Fibroblast of villous mesenchyme (primary cell): ENCODE measurements at places on chromosomes 16 and 17.

GRCh38 chr16:17769065-17769464, 298.3 kb upstream of the XYLT1 start:
- DNase-seq: no peak

GRCh38 chr17:61047515-61047914, 352.1 kb upstream of the TBX2 start:
- no peak for DNase-seq

DNA sequence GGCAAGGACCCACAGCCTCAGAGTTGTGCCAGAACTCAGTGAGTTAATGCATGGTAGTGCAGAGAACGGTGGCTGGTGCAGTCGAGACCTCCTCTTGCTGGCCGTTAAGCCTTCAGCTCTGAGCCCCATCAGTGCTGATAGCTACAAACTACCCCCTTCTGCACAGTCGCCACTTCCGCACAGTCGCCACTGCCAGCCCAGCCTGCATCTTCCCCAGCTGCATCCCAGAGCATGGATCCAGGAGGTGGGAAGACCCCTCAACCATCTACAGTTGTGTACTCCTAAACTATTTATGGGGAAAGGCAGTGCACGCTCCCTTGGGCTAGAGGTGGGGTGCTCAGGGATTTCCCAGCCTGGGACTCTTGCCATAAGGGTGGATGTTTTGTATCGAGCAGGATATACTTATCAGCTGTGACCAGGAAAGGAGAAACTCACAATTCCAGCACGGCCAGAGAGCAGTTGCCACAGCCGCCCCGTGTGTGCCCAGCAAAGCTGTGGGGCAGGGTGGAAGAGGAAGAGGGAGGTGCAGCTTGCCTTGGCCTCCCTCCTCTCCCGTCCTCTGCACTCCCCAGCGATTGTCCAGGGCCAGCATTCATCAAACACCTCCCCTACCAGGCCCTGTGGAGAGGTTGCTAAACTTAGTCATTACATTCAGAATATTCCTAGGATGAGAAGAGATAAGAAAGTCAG, 49.5 kb upstream of the CMIP start:
- DNase-seq: peak; percentile 14

GRCh38 chr16:83363521-83363920, 444.3 kb upstream of the HSBP1 start:
- no peak for DNase-seq

- peak; percentile 2 for DNase-seq
Observed at GRCh38 chr16:90047714-90048346, 28.6 kb upstream of the DBNDD1 start.

GRCh38 chr16:56930486-56931270, 1.3 kb upstream of the HERPUD1 start:
- DNase-seq: no peak

DNA sequence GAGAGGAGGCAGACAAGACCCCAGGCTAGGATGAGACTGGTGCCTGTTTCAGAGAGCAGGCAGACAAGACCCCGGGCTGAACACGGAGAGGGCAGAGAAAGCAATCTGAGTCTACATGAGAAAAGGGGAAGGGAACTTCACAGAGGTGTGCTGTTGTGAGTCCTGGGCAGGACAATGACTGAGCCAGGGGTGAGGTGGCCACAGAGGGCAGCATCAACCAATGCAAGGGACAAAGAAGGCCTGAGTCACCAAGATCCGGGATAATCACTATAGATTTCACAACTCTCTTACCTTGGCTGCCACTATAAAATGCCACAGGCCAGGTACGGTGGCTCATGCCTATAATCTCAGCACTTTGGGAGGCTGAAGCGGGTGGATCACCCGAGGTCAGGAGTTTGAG, 89.0 kb downstream of the SLC39A11 start:
- no peak for DNase-seq

GRCh38 chr17:39200070-39200879, at the start of gene RPL19:
TSS of gene RPL19 (plus strand) at chr17:39200283. CDS start at chr17:39200345, 62 bp downstream.
- peak; percentile 52 for DNase-seq

- no peak for DNase-seq
Observed at GRCh38 chr17:64534187-64534586, 27.4 kb downstream of the CEP95 start.

GRCh38 chr16:13838401-13839190, 81.4 kb upstream of the ERCC4 start:
- no peak for DNase-seq

DNA sequence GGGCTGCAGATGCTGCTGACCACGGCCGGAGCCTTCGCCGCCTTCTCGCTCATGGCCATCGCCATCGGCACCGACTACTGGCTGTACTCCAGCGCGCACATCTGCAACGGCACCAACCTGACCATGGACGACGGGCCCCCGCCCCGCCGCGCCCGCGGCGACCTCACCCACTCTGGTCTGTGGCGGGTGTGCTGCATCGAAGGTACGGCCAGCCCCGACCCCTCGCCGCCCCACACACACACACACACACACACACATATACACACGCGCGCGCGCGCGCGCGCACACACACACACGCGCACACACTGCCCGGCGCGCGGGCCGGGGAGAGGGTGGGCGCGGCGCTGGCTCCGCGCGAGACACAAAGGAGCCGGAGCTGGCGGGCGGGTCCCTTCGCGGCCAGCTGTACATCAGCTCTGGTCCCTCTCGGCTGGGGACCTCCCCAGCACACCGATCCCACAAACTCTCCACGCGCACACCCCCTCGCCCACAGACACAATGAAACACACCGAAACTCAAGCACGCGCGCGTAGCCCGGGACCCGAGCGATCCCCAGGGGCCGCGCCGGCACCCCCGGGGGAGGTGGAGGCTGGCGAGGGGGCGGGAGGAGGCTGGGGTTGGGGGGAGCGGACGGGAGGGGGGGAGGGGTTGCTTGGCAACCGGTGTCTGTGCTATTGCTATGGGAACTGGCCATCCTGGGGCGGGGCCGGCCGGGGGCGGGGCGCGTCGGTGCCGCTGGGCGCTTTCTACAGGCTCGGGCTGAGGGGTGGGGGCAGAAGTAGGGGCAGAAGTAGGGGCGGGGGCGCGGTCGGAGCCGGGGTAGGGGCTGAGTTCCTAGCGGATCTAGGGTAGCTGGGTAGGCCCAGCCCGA, 658 bp downstream of the CACNG4 start:
- no peak for DNase-seq

GRCh38 chr17:3804503-3804931, 3.5 kb upstream of the ITGAE start:
- DNase-seq: no peak

- DNase-seq: no peak
Observed at GRCh38 chr16:9050102-9050830, 41.2 kb upstream of the HAPSTR1 start.

DNA sequence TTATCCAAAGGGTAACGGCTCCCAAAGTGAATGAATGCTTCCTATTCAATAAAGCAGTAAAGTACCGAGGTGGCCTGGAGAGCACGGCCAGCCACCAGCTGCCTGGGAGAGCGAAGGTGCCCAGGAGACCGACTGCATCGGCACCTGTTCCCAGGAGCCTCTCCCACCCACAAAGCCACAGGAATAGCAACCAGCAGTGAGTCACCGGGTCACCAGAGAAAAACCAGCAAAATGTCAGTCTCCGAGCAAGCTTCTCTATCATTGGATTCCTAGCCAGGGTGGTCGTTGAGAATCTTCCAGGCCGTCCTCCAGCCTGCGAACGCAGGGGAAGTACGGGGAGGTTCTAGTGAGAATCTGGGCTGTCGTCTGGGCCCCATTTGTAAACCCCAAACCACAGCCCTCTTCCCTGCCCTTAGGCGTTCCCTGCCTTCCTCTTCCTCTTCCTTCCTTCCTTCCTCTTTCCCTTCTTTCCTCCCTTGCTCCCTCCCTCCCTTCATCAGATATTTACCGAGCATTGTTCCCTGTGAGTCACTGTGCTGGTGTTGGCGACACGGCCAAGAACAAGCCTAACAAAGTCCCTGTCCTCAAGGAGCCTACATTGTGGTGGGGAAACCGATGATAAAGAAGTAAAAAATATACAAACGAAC, 114.6 kb downstream of the SLC39A11 start:
- DNase-seq: no peak

GRCh38 chr16:89458551-89458950, 31.8 kb downstream of the ANKRD11 start:
- no peak for DNase-seq

DNA sequence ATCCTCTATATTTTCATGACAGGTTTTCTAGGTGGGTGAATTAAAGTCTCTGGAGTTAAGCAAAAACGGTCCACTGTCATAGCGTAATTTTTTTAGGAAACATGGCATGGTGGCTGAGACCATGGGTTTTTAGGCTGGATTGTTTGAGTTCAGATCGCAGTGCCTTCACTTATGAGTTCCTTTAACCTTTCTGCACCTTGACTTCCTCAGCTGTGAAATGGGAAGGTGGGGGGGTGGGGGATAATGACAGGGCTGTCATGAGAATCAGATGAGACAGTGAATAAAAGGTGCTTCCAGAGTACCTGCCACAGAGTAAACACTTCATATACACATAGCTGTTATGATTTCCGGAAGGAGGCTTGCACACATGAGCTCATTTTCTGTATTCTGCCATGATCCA, 11.8 kb downstream of the PRCD start:
- no peak for DNase-seq

DNA sequence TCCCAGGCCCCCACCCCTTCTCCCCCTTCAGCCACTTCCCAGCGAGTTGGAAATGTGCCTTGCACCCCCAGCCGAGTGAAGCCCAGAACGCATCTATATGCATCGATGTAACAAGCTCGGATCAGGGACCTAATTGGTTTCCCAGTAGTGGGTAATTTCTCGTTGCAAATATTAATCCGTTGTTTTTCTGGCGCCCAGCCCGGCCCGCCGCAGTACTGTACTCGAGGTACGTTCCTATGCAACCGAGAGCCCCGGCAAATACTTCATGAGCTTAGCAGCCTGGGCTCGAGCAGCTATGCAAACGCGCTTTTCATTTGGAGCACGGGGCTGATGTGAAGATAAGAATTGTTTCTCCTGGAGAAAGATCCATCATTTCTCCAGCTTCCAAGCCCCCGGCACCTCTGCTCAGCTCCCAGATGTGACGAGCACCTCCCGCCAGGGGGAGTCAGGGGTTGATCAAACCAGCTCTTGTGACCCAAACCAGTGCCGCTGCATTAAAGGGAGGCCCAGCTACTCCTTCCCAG, 229.8 kb downstream of the KATNIP start:
- peak; percentile 33 for DNase-seq

- no peak for DNase-seq
Observed at GRCh38 chr16:87407511-87408112, 15.5 kb downstream of the MAP1LC3B start.

DNA sequence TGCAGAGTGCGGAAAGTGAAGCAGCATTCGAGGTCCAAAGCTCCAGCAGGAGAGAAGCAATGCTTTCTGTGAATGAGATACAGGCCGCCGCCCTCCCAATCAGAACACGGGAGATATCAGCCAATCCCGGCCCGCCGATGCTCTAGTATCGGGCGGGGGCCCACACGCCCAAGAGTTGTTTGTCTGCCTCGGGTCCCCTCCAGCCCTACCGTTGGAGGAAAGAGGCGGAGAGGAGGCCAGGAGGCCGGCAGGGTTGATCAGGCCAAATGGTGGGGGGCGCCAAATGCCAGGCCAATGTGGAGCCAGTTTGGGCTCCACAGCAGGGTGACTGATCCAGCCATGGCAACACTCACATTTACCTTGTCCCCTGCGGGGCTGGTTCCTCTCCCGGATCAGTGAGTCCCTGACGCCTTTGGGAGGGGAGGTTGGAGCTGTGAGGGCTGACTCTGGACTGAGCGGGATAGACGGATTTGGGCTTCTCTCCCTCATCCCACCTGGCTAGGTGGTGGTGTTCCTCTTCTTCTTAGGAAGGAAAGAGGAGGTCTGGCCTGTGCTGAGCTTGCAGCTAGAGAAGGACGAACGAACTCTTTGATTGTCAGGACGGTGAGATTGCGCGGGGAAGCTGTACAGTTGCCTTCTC, 10.4 kb upstream of the CUEDC1 start:
- no peak for DNase-seq

- no peak for DNase-seq
Observed at GRCh38 chr16:7964167-7964566, 626.1 kb downstream of the TMEM114 start.

GRCh38 chr17:3885970-3886369, 6.9 kb downstream of the CAMKK1 start:
- peak; percentile 43 for DNase-seq

DNA sequence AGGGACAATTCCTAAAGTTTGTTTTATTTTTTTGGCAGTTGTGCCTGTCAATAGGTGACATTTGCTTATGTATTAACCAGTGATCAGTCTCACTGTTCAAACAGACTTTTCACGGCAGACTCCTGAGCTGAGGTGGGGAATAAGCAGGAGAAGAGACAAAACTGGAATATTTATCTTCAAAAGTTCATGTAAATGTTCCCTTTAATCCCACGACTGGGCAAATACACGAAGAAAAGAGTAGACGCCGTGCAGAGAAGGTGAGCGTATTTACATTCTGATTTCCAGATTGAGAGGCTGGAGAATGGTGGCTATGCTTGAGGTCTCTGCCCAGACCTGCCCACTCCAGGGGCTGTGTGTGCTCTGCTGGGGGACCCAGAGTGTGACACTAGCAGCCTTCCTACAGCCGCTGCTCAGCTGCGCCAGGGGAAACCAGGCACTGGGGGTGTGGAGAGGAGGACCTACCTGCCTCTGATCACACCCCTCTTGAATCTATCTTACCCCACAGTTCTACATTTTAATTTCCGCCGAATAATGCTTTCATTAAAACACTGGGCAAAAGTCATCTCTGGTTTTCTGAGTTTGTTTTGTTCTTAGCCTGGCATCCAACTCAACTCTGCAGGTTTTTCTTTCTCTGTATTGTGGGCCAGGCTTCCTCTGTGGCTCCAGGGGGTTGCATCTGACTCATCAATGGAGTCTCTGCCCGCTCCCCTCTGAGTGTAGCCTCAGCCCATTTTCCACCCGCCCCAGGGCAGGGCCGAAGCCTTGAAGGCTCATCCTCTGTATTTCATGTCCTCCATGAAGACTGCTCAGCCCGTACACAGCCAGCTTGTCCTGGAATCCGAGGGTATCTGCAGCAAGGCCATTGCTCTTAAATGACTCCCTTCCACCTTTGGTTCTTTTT, 237.1 kb downstream of the NTN1 start:
- no peak for DNase-seq

DNA sequence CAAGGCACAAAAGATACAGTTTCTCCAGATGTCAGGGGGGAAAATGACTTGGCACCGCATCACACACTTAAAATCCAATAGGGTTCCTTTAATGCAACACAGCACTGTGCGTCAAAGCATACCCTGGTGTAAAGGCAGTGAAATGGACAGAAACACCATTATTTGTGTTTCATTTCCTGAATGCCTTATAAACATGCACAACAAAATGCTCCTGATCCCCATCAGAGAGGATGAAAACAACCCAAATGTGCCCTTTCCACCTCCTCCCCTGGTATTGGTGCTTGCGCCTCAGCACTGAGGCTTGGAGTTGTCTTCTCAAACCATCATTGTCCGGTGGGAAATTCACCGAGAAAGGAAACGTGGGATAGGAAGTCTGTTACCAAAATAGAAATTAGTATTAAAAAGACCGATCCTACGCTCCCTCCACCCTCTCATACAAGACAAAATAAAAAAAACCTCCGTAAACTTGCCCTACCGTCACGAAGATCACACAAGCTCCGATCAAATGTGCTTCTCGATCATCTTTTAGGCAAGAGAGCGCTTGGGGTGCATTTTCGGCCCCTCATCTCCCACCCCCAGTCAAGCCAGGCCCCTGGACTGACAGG, 722 bp downstream of the CDC27 start:
- peak; percentile 77 for DNase-seq
